Stimulated activated CD4-positive, alpha-beta T cell treated with anti-CD3 and anti-CD28 coated beads, Interleukin-1b, Interleukin-23, amount 100 ng/mL, for 4 hours (primary cell): ENCODE measurements at places on chromosomes 5 and 9.

- no peak for DNase-seq
Observed at GRCh38 chr9:89175828-89176261, 2.8 kb downstream of the SHC3 start.

DNA sequence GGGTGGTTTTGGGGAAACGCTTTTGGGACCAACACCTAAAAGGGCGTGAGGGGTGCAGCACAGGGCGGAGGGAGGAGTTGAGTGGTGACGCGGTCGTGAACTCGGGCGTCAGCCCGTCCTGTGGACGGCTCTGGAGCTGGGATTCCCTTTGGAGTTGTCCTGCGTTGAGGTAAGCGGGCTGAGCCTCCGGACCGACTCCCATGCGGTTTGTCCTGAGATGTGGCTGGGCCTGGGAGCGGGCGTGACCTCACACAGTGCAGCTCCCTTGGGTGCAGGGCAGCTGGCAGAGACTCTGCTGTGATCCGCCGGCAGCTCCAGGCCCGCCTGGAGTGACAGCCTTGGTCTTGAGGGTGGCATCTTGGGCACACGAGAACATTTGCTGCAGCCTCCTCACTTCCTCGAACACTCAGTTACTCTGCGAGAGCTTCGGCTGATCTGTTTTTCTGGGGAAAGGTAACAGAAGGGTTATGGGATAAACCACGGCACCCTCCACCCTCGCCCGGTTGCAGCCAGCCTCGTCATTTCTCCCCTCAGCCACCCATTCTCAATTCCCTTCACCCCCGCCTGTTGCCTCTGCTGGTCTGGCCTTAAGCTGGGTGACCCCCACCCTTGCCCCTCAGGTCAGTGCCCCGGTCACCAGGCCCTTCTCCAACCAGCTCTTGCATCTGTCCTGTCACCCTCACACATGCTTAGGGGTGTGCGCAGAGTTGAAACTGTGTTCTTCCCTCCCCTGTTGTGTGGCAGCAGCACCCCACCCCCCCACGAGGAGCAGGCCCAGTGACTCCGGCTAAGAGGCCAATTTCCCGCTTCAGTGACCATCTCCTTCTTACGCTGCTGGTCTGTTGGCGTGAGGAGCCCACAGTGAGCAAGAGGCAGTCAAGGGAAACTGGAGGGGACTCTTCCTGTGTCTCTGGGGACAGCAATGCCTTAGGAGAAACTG lies 94.2 kb upstream of the COL5A1 start:
- DNase-seq, result no peak

DNA sequence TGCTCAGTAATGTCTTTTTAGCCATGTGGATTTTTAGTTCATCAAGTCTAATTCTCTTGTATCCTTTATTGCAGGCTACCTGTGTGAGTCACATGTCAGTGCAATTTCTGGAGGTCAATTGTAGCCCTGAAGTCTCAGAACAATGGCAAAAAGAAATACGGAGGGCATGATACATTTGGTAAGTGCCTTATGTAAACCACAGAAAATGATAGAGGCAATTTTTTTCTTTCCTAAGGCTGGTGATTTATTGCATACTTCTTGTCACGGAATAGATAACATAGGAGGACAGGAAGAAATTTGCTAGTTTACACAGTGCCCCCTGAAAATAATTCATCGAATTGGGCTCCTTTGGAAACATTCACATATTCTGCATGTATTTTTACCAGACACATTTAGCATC lies 235.9 kb downstream of the DMRTA1 start:
- DNase-seq, result no peak

DNA sequence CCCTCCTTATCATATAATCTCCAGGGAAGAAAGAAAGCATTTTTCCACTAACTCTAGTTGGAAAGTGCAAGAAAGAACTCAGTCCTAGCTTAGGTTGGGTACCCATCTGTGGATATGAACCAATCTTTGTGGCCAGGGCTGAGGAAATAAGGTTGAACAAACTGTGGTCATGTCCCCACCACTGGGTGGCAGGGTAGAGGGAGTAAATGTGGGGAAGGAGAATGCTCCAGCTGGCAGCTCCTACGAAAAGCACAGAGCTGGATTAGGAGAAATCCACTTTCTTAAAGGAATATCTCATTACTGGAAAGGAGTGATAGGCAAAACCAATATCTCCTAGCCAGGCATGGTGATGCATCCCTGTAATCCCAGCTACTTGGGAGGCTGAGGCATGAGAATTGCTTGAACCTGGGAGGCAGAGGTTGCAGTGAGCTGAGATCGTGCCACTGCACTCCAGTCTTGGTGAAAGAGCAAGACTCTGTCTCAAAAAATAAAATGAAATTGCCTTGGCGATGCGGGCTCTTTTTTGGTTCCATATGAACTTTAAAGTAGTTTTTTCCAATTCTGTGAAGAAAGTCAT lies 175.1 kb downstream of the CCDC192 start:
- DNase-seq, result no peak

GRCh38 chr9:125609744-125610143 lies 97.3 kb downstream of the MAPKAP1 start:
- no peak for DNase-seq

DNA sequence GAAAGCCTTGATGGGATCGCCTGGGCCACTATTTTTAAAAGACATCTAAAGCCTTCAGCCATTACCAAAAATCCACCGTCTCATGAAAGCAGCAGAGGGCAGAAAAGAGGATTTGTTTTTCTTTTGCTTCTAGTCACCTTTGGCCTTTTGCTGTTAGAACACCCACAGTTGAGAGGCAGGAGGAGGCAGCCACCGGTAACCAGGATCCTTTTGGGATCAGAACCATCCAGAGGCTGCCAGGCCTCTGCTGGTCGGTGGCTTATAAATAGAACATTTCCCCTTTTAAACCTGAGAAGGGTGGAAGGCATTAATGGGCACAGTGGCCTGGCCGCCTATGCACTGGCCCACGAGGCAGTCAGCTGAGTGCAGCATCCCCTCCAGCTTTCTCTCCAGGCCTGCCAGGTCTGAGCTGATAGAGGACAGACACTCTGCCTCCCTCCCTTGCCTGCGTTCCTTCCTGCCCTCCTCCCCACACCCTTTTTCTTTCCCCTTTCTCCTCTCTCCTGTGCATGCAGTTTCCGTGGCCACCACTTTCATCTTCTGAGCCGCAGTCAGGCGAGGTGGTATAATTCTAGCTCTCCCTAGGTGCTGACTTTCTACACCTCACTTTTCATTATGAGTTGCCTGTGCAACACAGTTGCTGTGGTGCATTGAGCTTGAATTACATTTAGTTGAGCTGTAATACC lies 253.4 kb downstream of the ARHGAP26 start:
- no peak for DNase-seq

- DNase-seq, result no peak
Observed at GRCh38 chr5:39599721-39600431, 175.1 kb upstream of the DAB2 start.

DNA sequence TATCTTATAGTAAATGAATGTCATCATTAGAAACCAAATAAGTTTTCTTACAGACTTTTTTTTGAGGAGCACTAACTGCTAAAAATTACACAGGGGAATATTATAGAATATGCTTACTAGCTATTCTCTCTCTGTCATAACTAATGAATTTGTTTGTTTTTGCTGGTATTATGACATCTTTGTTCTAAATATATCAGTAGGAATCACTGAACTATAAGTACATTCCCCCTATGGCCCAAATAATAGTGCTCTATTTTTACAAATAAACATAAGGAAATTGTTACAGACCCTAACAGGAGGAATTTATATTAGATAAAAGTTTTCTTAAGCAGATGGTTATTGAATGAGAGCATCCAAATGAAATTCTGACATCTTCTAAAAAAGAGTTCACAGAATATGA lies 83.0 kb upstream of the RIOK2 start:
- DNase-seq, result no peak
